ENCODE measurements at places on chromosomes 6 and 20. TPM values are rescaled to one million over a fixed set of nuclear protein-coding genes. Genes with fewer than 3 reads are reported as not detected.

Gene BMP5
- 1.6 TPM for total RNA-seq

Gene PACSIN1
- 6.3 TPM for total RNA-seq

Gene MATN4
- not detected for total RNA-seq

Gene HLA-DOA
- total RNA-seq = 2.6 TPM

Gene UBE2C
- 1.4 TPM for total RNA-seq

Gene TASP1
- 5.2 TPM for total RNA-seq

Gene ARMH2
- total RNA-seq = not detected

Gene FOXP4
- 20.2 TPM for total RNA-seq

Gene ULBP1
- 0.31 TPM for total RNA-seq

Gene VSX1
- total RNA-seq = not detected

Gene NKAIN2
- total RNA-seq = 0.31 TPM

Gene LAMP5
- total RNA-seq = not detected

Gene CLDN20
- total RNA-seq = not detected

Gene TTLL9
- not detected for total RNA-seq

Gene LY6G5C
- total RNA-seq = 1.2 TPM

Gene POU5F1
- total RNA-seq = not detected

Gene RAET1G
- total RNA-seq = 1.6 TPM

DNA sequence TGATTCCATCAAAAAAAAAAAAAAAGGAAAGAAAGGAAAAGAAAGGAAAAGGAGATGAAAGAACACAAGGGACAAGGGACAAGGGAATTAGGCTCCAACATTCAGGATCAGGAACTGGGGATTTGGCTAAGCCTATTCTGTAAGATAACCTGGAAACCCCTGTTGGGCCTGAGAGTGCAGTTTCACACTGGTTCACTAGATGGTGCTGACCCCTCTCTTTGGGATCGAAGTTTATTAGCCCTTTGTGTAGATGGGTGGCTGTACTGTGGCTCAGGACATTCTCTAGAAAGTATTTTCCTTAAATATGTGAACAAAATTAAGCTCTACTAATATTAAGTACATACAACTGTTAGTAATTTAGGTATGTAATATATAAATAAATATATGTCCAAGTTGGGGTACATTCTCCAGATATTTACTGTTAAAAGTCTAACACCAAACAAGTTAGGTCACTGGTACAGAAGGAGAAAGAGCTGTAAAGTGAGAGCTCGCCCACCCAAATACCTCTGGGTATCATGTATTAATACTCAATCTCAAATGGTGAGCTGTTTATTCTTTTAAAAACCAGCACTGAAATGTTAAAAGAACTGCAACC is 6.3 kb downstream of the OR2A4 start:
- no peak for DNase-seq

DNA sequence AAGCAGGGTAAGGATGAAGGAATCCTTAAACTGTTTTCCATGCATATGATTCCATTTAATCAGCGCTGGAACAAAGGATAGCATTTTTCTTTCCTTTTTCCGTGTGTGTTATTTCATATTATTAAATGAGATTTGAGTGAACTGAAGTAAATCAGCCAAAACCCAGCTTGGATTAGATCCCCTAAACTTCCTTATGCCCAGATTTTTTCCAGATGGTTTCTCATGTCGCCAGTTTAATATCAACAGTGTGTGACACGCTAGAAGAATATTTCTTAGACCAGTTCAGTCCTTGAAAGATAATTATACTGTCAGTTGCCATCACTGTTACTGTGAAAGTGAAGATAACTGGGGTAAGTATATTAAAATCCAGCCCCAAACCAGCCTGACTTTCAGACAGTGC is 1009.4 kb downstream of the KIF16B start:
- DNase-seq = no peak

GRCh38 chr6:148760568-148761526 is 14.0 kb downstream of the UST start:
- no peak for DNase-seq

DNA sequence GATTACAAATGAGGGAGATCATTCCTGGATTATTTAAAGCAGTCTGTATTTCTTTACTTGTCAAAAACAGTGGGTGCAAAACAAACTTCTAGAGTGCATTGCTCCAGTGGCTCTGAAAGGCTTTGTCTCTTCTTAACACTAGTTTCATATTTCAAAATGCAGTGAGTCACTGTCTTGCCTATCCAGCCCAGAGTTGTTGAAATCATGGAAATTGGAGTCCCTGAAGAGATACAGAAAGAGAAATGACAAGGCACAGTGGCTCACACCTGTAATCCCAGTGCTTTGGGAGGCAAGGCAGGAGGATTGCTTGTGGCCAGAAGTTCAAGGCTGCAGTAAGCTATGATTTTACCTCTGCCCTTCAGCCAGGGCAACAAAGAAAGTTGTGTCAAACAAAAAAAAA is 11.3 kb downstream of the SLC2A12 start:
- DNase-seq = no peak

GRCh38 chr6:40419946-40420728 is 167.0 kb downstream of the LRFN2 start:
- DNase-seq = no peak

DNA sequence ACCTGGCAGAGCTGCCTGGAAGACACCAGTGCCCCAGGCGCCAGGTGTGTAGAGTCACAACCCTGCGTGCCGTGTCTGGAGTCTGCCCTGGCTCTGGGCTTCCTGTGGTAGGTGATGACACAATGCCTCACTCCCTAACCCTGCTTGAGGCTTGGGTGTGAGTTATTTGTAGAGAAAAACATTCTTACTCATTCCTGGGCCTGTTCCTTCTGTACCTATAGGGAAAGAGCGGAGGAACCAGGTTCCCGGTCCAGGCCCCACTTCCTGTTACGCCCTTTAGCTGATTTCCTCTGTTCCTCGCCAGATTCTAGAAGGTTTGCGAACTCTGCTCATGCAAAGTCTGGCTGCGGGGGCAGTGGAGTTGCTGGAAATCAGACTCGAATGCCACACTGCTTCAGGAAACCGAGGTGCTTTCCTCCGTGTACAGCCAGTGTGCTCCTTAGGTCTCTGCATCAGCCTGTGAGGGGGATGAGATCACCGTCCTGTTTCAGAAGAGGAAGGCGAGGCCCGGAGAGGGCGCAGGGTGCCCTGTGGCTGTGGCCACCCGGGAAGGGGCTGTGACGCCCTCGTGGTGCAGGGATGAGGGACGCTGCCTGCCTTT is 67.1 kb upstream of the DUSP22 start:
- peak; percentile 57 for DNase-seq

- no peak for DNase-seq
These were observed 245.9 kb downstream of the EYS start for GRCh38 chr6:65461121-65461520.

DNA sequence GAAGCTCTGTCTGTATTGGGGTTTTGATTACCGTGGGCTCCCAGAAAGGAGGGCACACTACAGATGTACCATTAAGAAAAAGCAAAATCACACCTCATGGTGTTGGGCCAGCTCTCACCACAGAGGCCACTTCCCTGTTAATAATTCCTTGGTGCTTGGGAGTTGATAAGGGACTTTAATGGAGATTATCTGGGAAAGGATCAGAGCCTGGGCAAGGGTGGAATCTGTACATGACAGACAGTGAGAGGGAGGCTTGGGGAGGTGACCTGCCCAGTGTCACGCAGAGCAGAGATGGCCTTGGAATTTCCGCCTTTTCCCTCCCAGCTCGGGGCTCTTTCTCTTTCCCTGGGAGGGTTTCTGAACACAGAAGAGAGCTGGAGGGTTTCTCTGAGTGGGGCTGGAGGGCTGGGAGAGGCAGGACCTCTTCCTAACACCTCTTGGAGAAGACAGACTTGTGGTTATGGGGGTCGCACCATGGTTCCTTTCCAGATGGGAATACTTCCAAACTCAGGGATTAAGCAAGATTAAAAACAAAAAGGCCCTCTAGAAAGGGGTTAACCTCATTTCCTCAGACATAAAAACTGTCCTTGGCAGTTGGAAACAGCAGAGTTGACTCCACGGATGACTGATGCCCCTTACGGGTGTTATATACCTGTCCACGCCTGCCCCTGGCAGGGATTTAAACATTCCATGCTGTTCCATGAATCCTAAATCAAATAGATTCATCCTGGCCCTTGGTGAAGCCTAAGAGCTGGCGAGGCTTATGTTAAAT is 16.8 kb upstream of the KCNK16 start:
- no peak for DNase-seq

- no peak for DNase-seq
These were observed 54.3 kb downstream of the MYLIP start for GRCh38 chr6:16183187-16183664.

DNA sequence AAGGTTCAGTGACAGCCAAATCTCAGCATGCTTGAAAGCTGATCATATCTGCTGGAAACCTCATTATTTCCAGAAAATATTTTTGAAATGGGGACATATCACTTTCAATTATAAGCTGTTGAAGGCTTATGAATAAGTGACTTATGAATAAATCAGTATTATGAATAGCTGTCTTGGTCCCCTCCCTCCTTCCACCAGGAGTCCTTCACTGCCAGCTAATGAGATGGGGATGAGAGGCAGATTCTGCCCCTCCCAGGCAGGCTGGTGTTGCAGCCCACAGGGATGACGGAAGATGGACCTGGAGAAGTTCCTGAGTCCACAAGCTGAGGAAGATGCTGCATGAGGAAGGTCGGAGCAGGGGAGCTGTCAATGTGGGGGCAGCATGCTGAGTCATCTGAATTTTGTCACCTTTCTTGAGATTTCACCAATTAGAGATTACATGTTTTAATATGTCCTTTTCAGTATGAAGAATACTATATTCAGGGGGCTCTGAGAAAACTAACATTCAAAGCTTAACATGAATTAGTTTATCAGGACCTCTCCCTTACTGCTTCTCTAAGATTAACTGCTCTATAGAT is 112.2 kb downstream of the DTNBP1 start:
- DNase-seq = no peak

DNA sequence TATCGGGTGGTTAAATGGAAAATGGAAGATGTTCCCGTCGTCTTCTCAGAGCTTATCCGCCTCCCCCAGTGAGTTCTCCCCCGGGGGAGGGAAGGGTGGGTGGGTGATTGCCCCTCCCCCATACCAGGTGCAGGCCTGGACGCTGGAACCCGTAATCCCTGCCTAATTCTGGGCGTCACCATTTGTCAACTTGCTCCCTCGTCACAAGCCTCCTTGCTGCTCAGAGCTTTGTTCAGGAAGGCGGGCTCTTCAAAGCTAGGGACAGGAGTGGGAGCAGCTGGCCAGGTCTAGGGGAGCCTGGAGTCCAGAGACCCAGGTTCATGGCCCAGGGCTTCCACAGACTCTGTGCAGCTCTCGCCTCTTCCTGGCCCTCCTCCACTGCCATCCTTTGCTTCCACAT is 25.6 kb downstream of the CDH22 start:
- no peak for DNase-seq

- no peak for DNase-seq
These were observed 45.6 kb upstream of the CD93 start for GRCh38 chr20:23131766-23132165.

DNA sequence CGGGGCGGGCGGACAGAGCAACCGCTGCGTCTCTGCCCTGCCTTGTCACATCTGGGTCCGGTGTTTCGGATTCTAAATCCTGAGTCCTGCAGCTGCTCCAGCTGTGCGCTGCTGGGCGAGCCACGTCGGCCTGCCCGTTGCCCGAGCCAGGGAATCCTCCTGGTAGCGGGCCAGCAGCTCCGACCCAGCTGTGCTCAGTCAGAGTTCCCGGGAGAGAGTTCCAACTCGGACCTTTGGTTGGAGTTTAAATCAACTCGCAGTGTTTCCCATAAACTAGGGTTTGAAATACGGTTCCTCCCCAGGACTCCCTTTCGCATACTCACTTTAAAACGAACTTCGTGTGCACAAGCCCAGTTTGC is 315 bp upstream of the PDE10A start:
- DNase-seq = no peak

DNA sequence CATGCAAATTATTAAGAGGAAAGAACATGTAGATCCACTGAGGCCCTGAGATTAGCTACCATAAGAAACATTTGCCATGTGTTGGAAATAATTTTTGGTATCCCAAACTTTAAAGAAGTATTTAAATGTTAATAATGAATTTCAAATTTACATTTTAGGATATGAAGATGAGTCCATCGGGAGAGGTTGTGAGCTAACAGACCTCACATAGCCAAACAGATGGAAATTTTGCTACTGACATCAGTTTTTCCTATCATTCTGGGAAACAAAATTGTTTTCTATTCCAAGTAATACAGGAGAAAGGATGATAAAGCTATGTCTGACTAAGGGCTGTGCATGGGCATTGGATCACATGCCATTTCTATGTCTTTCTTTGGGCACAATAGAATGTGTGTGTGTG is 809.6 kb downstream of the TENT5A start:
- DNase-seq = no peak

GRCh38 chr6:119352001-119352400 is 2.4 kb upstream of the MAN1A1 start:
- no peak for DNase-seq

- no peak for DNase-seq
These were observed 74.5 kb upstream of the MARCKS start for GRCh38 chr6:113782636-113783035.

DNA sequence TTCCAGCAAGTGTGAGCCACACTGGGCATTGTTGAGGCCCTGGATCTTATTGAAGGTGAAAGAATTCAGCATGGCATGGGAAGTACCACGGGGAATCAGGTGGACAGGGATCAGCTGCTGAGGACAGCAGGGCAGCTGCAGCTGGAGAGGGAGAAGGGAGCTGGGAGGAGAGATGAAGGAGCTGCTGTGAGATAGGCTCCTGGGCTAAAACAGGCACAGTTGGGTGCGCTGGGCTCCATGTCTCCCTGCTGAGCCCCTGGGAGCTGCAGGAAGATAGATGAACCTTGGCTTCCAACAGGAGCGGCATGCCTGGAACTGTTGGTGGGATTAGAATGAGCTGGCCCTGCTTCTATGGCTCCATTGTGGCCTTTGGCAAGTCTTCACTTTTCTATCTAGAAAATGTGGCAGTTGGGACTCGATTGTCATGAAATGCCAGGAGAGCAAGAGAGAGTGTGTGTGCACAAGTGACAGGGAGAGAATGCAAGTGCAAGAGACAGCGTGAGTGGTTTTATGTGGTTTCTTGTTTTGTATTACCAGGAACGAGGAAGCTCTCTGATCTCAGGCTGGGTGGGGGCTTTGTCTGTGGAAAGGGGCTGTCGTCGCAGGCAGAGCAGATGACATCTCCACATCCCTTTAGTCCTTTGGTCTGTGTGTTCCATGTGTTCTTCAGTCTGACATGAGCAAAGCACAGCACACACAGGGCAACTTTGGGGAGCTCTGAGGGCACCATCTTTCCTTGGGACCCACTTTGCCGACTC is 20.4 kb downstream of the SNPH start:
- no peak for DNase-seq

- DNase-seq = no peak
These were observed 24.6 kb downstream of the DNAAF9 start for GRCh38 chr20:3382836-3383235.
